ENCODE measurements at places on chromosomes 12 and 14.
A peak's percentile ranks its signal among the peaks of the same experiment; 100 is the strongest.

GRCh38 chr14:65057695-65058094 lies 44.6 kb downstream of the MAX start:
- no peak for DNase-seq

GRCh38 chr14:49703965-49704364 lies 11.0 kb downstream of the KLHDC1 start:
- DNase-seq, result no peak

DNA sequence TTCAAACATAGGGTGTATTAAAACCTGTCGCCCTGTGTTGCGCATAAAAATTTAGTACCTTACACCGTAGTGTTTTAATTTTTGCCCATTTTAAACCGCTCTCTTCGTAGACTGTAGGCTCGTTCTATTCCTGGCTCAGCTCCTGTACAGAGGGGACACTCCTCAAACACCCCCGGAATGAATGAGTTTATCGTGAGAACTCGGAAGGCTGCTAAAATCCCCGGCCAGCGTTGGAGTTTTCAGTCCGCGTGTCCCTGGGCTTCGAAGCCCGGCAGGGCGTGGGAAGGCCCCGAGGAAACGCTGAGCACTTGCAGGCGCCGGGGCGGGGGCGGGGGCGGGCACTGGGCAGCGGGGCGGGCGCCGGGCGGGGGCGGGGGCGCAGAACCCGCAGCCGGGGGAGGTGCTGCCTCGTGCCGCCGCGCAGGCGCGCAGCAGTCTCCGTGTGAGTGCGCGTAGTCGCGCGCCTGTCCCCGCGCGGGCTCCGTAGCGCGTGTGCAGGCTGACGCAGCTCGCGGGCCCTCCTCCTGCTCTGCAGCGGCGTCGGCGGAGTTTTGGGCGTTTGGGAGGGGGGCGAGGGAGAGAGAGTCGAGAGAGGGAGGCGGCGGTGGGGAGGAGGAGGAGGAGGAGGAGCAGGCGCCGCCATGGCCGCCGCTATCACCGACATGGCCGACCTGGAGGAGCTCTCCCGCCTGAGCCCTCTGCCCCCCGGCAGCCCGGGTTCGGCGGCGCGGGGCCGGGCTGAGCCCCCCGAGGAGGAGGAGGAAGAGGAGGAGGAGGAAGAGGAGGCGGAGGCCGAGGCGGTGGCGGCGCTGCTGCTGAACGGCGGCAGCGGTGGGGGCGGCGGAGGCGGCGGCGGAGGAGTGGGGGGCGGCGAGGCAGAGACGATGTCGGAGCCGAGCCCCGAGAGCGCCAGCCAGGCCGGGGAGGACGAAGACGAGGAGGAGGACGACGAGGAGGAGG lies at the start of gene AEBP2:
AEBP2 (plus strand) TSS at position 434 of the 960 bp plus-strand sequence; CDS start at position 642, 208 bp downstream.
- peak; percentile 77 for DNase-seq

DNA sequence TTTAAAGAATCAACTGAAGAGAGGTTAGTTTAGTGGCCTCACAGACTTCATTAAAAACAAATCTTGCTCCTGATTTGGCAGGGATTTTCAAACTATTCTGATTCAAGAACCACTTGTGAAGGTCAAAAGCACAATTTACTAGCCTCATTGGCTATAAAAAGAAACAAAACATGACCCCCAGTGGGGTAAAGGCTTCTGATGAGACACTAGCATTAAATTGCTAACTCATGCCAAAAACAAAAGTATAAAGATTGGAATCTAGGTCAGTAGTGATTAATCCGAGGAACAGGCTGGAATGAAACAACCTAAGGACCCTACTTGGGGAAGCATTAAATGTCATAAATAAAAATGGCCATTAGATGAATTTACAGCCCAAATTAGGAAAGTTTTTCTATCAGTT lies 312.3 kb downstream of the PAWR start:
- no peak for DNase-seq

DNA sequence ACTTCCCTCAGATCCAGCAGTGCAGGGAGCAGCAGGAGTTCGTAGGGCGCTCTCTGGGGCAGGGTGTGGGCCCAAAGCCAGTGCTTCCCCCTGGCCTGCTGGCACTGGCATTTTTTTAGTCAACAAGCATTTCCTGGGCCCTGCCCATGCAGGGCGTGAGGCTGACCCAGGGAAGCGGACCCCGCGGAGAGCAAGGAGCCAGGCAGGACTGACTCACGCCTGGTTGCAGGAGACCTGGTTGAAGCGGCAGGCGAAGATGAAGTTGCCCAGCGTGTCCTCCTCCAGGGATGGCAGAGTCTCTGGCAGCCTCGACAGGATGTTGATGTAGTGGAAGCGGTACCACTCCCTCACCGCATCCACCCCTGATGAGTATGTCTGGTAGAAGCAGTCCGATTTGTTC lies 13.5 kb downstream of the SCNN1A start:
- no peak for DNase-seq

- no peak for DNase-seq
Observed at GRCh38 chr14:57816568-57817284, 49.2 kb downstream of the SLC35F4 start.

- DNase-seq, result no peak
Observed at GRCh38 chr12:89236748-89237383, 115.4 kb downstream of the DUSP6 start.

DNA sequence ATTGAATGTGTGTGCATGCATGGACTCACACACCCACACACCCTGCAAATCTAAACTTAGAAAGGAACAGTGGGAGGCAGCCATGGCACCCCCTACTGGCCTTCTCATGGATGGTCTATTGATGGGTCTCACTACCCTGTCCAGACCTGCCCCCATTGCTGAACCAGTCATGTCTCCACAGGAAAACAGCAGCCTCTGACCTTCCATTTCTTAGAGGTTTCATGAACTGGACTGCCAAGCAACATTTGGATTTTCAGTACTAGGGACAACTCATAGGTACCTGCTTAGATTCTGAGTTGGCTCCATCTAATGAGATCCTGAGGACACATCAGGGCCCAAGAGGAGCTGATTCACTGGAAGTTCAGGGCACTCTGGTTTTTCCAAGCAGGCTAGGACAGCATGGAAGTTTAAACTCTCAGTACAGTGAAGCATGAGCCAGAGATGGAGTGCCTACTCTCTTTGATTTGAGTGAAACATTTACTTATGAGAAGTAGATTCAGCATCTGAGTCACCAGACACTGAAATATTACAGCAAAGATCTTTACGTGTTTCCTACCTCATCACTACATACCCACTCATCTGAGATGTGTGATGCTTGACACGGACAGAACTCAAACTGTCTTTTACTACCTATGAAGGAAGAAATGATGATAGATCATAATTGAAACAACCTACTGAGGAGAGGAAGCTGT lies 98.9 kb upstream of the PLEKHG7 start:
- DNase-seq, result no peak

DNA sequence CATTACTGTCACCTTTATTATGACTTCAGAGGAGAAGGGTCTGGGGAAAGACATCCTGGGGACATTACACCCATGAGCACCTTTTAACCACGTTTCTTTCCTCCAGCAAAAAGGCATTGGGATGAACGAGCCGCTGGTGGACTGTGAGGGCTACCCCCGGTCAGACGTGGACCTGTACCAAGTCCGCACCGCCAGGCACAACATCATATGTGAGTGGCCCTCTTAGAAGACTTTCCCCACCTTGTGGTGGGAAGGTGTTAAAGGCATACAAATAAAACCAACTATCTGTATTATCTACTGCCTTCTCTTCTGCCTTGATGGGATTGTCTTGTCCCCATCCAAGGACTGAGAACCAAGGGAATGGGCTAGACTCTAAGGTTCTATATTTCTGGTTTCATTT lies 6.0 kb downstream of the PSMD9 start:
- no peak for DNase-seq

DNA sequence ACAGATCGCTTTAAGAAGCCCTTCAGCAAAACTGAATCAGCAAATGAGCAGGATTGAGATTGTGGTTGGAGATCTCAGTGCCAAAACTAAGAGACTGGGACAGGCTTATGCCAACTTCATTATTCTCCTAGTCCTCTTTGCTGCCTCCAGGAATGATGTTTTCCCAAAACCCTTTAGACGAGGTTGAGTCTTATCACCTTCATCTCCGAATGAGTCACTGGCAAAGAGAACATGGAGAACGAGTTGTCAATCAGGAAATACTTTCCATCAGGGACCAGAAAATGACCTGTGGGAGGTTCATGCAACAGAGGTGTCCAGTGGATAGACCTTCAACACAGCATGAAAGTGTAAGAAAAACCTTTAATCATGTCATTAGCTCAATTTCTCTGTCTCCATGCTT lies 461.5 kb downstream of the RMST start:
- DNase-seq, result no peak
